Stimulated activated CD8-positive, alpha-beta memory T cell treated with anti-CD3 and anti-CD28 coated beads, Interleukin-15, amount 100 ng/mL, for 1 hour (primary cell): ENCODE measurements at places on chromosomes 6 and 20.

DNA sequence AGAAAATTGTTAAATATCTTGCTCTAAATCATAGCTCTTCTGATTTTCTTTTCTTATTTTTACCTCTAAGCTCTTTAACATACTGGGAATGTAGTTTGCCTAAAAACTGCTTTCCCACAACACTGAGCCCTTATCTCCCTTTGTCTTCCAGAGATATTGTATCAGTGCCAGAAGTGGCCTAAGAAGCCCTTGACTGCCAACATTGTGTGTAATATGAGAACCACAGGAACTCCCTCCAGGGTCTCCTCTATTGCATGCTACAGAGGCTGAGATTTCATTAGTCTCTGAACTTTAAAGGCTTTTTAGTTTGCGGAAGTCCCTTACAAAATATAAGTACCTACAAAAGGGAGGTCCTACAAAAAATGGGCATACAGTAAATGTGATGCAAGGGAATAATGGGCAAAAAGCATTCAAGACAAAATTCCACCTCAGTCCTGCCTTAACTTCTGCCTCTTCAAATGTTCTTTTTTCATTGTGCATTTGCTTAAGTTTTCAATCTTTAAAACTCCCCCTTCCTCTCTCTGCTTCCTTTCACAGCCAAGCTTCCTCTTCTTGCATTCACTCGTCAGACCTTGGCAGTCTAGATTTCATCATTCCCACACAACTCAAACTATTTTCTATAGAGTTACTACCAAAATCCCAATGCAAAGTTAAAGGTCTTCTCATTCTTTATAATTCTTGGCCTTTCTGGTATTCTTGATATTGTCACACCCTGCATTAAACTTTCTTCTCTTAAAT is 76.5 kb downstream of the ADGRG6 start:
- no peak for DNase-seq

DNA sequence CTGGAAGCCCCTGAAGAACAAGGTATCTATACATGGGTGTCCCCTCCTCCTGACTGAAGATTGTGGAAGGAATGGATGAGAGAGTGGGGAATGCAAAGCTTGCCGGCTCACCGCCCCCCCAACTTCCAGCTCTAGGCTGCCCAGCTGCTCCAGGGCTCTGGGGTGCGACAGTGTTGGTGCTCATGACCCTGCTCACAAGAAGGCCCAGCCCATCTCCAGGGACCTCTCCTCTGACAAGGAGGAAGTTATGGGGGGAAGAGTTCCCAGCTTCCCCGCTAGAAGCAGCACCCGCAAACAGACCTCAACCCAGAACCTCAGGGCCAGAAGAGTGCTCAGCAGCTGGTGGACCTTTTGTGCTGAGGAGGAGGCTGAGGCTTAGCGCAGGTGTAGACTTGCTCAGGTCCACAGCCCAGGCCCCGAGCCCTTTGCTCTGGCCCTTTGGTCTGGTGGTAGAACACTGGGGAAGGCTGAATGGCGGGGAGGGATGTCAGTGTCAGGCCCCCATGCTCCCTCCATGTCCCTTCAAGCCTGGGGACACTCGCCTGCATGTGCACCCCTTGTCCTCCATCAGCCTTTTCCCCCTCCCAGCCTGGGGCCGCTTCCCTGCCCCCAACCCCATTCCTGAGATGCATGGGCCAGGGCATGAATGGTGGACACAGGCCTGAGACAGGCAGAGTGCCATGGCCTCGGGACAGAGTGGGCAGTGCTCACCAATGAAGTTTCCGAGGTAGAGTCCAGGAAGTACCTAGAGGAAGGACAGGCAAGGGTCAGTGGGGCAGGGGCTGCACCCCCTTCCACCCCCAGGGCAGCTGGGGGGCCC is 1.3 kb downstream of the DUSP15 start:
- no peak for DNase-seq

DNA sequence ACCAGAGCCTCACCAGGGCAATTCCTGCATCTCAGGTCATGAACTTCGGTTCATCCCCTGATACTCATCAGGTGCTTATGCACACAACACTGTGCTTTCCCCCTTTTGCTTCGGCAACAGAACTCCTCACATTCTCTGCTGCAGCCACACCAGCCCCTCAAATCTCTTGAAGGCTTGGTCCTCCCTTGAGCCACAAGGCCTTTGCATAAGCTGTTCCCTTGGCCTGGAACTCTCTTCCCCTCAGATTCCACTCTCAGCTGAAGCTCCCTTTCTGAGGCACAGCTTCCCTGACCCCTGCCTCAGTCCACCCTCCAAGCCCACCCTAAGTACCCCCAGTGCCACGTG is 76.4 kb downstream of the NOL4L start:
- no peak for DNase-seq

DNA sequence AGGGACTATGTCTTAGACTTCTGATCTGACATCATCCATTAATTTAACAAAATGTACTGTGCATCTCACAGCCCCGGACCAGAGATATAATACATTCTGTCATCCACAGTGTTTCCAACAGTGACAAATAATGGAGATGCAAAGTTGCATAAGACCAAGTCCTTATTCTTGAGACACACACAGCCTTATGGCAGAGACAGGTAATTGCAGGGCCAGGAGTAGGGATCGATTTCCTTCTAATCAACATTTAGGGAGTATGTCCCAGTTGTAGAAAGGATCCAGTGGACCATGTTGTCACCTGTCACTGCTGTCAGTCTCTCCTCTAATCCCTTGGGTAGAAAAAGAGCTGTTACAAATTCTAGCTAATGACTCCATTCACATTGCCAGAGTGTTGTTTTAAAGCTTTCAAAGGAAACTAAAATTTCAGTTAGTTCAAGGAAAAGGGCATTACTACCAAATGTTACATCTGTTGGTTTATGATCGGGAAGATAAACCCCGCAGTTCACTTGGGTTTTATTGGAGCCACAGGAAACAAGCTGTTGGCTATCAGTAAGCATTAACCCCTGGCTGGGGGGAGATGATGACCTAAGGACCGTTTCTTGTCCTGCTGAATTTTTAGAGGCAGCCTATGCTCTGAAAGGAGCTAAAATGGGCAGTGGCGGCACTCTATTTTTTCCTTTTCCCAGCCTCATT is 111.4 kb upstream of the ATXN1 start:
- no peak for DNase-seq

DNA sequence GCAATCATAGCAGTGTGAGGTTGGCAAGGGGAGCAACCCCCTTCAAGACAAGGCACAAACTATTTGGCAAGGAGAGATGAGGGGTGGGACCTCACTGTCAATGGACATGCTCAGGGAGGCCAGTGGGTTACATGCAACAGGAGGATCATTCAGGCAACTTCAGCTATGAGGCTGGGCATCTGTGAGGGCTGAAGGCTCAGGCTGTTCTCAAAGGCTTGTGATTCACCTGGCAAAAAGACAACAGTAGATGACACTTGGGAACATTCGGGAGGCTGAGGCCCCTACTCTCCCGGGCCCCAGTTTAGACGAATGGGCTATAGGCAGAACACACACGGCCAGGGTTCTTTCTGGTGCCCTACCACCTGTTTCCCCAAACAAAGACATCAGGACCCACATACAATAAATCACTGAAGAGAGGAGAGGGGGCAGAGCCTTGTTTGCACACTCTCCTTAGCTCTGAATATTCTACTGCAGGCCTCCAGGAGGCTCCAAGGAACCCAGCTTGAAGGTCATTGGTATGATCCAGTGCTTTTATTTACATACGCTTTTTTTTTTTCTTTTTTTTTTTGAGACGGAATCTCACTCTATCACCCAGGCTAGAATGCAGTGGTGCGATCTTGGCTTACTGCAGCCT is 7.9 kb downstream of the TUBB start:
- DNase-seq, result no peak

GRCh38 chr6:111242452-111242851 is 155.1 kb downstream of the SLC16A10 start:
- no peak for DNase-seq

DNA sequence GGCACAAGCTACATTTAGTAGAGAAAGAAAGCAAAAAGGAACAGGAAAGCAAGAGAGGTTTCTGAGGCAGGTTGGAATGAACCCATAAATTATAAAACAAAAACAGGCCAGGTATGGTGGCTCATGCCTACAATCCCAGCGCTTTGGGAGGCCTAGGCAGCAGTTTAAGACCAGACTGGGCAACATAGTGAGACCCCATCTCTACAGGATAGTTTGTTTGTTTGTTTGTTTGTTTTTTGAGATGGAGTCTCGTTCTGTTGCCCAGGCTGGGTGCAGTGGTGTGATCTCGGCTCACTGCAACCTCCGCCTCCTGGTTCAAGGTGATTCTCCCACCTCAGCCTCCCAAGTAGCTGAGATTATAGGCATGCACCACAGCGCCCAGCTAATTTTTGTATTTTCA is 49.0 kb downstream of the AFG1L start:
- no peak for DNase-seq

DNA sequence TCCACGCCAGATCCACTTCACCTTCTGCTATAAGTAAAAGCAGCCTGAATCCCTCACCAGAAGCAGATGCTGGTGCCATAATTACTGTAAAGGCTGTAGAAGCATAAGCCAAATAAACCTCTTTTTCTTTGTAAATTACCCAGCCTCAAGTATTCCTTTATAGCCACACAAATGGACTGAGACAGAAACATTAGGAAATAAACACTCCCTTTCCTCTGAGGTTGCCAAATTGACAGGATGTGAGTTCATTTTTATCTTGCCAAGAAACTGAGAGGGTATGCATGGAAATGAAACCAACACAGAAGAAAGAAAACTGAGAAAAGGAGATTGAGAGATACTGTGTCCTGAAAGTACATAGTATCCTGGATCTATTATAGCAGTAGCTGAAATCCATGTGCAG is 481.2 kb downstream of the HAO1 start:
- no peak for DNase-seq

GRCh38 chr6:139186242-139186641 is 51.4 kb downstream of the HECA start:
- DNase-seq, result no peak

DNA sequence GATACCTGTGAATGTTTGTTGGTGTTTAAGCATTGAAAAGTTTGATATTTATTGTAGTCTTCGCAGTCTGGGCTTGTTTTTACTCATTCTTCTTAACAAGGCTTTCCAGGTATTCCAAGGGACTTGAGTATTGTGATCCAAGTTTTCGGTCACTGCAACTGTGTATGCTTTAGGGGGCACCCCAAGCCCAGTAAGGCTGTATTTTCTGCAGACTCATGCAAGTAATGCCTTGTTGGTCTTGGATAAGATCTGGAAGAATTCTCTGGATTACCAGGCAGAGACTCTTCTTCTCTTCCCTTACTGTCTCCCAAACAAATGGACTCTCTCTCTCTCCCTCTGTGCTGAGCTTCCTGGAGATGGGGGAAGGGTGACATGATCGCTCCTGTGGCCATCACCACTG is 82.1 kb downstream of the RFPL4B start:
- no peak for DNase-seq

GRCh38 chr6:16471222-16471909 is 233.0 kb downstream of the GMPR start:
- DNase-seq, result no peak

- DNase-seq, result no peak
These were observed 406.7 kb downstream of the LMBRD1 start for GRCh38 chr6:69390125-69390524.

DNA sequence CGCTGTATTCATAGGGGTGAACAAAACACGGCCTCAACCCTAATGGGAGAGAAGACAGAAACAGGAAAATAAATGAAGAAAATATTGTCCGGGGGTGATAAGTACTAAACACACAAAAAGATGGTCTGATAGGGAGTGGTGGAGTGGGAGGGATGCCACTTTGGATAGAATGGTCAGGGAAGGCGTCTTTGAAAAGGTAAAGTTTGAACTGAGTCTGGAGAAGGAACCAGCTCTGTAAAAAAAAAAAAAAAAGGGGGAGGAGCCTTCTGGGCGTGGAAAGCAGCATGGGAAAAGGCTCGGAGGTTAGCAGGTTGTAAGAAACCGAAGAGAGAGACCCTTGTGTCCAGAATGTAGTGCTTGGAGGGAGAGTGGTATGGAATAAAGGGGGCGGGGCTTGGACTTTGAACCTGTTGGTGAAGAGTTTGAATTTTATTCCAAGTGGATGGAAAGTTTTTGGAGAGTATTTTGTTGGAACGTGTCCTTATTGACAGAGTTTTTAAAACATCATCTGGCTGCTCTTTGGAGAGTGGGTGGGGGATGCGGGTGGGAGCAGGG is 1.8 kb downstream of the CHMP4B start:
- no peak for DNase-seq

DNA sequence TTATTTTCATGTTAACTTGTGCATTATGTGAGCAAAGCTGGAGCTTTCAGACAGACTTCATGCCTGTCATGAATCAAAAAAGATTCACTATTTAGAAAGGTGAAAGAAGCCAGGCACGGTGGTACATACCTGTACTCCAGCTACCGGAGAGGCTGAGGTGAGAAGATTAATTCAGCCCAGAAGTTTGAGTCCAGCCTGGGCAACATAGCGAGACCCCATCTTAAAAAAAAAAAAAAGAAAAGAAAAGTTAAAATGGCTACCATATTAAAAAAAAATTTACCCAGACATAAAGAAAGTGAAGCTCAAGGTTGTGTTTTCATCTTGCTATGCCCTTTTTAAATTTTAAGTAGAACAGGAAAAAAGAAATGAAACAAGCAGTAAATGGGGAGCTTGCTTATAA is 889 bp downstream of the CASS4 start:
- DNase-seq, result no peak

- no peak for DNase-seq
These were observed 138.0 kb upstream of the RREB1 start for GRCh38 chr6:6969761-6970223.
